ENCODE measurements at places on chromosomes 6 and 20.

GRCh38 chr6:130825772-130826441 lies 1.3 kb upstream of the SMLR1 start:
- DNase-seq: no peak

DNA sequence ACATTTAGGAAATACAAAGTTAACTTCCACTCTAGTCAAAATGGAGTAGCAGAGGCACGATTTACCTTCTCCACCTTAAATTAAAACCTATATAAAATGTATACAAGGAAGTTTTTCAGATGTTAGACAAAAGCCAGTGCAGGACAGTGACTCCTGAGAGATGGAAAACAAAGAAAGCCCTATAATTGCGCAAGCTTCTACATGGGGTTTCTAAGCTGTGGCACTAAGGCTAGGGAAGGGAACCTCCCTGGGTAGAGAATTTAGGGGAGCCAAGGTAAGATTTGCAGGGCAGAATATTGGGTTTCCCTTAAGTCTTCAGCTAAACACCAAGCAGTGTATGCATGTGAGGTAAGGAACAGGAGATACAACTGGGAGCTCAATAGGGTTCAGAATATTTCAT lies 18.5 kb upstream of the ZC3H12D start:
- no peak for DNase-seq

- DNase-seq: peak; percentile 87
Measured at GRCh38 chr6:118012944-118013343, 105.9 kb downstream of the SLC35F1 start.

GRCh38 chr6:142030115-142030619 lies 102.6 kb upstream of the GJE1 start:
- no peak for DNase-seq

GRCh38 chr6:17585766-17586490 lies 14.2 kb upstream of the FAM8A1 start:
- DNase-seq: no peak

DNA sequence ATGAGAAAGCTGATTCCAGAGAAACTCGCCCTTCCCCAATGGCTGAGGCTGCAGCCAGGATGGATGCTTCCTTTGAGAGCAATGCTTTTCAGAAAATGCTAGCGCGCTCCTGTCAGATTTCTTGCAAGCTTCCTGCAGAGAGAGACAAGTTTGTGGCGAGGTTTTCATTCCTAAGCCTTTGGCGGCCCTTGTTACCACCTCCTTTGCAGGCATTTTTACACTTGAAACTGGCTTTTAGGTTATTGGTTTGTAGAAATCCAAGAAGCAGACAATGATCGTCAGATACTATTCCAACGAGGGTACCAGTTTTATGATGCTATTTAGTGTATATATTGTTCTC lies 1.1 kb downstream of the FNDC1 start:
- DNase-seq: no peak

DNA sequence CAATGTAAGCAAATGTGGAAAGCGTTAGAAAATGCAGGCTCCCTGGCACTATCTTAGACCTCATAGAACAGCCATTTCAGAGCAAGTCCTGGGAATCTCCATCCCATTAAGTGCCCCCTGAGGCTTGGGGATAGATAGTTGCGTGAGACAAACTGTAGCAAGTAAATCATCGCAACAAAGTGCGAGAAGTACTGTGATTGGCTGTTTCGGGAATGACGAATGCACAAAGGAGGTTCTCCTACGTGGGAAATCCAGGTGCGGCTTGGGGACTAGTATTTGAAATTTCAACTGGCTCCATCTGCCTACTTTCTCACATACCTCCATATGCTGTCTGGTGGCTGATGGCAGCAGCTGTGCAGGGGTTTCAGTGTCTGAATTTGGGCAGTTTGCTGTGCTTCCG lies 84.5 kb downstream of the PLEKHG1 start:
- no peak for DNase-seq

DNA sequence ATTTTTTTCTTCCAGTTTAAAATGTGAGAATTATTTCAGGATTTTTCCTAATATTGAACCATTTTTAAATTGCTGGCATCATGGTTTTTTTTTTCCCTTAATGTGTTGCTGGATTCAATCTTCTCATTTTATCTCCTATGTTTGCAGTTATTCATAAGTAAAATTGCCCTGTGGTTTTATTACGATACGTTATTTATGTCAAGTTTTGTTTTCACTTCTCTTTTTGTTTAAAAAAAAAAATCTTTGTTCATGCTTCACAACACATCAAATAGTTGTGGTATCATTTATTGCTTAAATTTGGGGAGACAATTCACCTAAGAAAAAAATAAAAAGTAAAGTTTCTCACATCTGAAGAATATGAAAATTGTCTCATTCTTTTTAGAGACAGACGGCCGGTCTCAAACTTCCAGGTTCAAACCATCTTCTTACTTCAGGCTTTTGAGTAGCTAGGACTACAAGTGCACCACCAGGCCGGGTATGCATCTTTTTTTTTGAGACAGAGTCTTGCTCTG lies 239.3 kb upstream of the ID4 start:
- no peak for DNase-seq

DNA sequence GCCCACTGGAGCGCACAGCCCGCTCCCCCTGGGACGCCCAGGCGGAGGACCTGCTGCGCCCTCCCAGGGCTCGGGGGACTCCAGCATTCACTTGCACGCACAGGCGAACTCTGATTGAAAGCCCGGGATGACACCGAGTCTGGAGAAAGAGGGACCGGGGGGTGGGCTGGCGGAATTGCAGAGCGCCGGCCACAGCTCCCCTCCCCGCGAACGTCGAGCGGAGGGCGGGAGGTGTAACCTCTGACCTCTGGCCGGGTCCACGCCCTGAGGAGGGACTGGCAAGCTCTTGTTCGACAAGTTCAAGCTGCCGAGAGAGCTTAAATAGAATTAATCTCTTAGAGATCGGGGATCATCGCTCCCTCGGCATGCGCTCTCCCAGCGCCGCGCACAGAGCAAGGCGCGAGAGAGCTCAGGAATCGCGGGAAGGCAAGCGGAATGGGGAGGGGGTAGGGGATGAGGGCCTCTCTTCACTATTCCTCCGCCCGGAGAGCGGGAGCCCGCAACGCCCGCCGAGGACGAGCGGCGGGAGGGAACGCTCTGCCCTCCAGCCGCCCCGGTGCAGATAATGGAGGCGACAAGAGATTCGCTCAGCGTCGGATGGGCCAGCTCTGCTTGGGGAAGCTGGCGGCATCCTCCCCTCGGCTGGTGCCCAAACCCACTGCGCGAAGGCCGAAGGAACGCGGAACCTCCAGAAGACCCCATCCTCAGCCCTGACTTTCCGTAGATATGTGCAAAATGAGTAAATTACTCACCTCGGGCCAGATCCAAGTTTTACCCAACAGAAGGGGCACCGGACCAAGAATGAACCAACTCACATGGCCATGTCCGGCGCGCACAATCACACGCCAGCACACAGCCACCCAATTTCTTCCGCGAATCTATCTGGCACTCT lies 761 bp upstream of the NR2E1 start:
- DNase-seq: no peak

DNA sequence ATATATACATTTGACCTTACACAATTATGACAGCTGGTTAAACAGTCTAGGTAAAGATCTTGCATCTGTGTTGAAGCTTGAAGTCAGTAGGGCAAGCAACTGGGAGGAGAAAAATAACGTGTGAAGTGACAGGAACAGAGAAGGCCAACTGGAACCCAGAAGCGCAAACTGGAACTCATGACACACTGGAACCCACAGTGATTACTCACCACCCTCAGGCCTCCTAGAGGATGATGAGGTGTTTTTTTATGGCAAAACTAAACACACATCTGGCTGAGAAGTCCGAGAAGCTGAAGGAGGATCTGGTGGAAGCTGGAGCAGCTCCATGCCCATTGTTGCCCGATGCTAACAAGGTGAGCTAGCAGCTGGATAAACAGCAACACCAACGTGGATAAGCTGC lies 108.1 kb downstream of the TMEM200A start:
- no peak for DNase-seq

- peak; percentile 57 for DNase-seq
Measured at GRCh38 chr20:56359212-56360132, 698 bp downstream of the FAM210B start.

DNA sequence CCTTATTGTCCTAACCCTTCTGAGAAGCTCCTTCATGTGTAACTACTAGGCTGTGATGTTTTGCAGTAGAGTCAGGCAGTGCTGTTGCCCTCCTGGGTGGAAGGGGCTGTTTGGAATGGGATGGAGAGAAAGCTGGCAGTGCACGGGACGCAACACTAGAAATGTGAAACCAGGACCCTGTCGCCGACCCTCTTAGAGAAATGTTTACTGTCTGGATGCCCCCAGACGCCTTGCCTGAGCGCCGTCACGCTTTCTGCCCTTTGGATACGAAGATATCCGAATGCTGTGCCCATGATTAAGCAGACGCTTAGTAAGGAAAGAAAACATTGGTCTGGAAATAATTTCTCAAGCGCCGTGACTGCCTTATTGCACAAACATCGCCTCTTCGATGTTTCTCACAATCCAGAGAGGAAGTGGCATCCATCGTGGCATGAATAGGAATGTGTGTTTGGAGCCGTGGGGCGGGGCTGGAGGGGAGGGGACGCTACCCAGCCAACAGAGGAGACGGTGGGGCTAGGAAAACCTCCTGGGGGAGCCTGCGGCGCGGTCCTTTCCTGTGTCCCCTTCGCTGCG lies 661 bp upstream of the PPP1R14C start:
- DNase-seq: no peak

DNA sequence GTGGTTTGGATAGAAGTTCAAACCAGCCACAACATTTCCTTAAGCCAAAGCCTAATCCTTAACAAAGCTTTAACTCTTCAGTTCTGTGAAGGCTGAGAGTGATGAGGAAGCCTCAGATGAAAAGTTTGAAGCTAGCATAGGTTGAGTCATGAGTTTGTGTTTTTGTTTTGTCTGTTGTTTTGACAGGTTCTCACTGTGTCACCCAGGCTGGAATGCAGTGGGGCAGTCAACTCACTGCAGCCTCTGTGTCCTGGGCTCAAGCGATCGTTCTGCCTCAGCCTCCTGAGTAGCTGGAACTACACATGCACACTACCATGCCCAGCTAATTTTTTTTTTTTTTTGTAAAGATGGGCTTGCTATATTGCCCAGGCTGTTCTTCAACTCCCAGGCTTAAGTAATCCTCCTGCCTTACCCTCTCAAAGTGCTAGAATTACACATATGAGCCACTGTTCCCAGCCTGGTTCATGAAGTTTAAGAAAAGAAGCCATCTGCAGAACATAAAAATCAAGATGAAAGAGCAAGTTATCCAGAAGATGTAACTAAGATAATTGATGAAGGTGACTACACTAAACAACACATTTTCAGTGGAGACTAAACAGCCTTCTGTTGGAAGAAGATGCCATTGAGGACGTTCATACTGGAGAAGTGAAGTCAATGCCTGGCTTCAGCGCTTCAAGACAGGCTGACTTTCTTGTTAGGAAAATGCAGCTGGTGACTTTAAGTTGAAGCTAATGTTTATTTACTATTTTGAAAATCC lies 96.2 kb downstream of the SMAP1 start:
- DNase-seq: no peak

- no peak for DNase-seq
Measured at GRCh38 chr20:4216866-4217265, 201.5 kb upstream of the RNF24 start.

GRCh38 chr20:13141546-13141945 lies 79.5 kb upstream of the ISM1 start:
- DNase-seq: no peak

GRCh38 chr6:2990248-2990931 lies 9.3 kb upstream of the NQO2 start:
- peak; percentile 73 for DNase-seq

DNA sequence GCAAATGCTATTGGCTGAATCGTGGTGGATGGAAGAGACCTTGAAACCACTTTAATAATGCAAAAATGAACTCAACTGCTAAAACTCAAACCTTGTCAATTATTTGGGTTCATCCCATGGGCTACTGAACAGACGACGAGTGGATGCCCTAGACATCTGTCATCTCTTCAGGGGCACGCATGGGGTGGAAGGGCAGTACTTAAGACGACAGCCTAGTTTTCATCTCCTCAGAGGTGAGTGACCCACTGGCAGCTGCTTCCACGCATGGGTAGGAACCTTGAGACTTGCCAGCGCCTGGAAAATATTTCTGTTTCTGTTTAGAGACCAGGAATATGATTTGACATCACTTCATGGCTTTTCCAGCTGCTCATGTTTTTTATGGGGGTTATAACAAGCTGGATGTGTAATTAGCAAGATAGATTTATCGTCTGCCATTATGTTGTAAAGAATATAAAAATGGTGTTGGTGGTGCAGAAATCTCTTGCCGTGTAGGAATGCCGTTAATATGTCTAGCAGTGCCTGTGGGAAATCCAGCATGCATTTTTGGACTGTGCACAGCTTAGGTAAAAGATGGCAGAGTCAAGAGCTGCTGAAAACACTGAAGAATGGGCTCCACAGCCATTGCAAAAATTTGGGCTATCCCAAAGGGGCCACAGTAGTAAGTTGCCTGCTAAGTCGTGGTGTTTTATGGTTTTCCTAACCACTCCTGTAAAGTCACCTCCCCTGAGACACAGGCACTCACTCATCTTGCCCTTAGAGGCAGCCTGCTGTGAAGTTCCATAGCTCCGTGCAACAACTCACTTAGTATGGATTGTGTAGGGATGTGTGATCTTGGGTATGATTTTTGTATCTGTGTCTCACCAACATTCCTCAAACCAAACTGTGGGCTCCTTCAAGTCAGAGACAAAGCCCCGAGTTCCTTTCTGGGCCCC lies 203.3 kb downstream of the EYA2 start:
- DNase-seq: no peak

DNA sequence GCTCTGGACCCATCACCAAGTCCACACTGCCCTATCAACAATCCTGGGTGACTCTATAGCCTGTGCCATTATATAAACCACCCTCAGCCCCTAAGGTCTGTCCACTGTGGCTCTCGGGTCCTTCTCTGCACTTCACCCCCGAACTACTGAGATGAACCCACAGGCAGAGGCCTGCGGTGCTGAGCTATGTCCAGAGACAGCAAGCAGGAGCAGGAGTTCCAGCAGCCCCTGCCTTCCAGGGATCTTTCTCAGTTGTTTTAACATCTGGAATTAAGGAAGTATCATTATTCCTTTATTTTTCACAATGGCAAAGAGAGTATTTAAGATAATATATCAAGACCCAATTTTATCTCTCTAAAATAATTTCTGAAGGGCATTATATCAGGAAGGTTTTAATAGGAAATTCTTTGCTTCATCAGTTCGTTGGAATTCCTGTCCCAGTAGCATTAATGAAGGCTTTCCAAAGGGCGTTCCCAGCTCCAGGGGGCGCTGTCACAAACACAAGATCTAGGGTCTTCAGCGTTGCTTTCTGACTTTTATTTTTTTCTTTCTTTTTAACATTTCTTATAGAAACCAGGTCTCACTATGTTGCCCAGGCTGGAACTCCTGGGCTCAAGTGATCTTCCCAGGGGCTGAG lies 27.3 kb downstream of the RRBP1 start:
- no peak for DNase-seq

DNA sequence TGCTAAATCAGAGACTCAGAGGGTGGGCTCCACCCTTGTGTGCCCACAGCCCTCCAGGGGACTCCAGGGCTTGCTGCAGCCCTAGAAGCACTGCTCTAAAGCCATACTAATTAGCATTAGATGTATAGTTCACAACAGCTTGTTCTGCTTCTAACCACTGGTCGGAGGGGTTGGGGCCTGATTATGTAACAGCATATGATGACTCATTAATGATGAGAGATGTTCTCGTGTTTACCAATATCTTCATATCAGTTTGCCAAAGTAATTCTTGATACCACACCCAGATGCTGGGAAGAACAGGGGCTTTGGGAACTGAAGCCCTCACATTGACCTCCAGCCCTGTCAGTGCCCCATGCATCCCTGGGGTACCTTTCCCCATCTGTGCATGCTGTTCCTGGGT lies 104.1 kb upstream of the FOXA2 start:
- DNase-seq: no peak

All from pons (tissue), 1 donor.